NCI-H510A (cell line): ENCODE measurements at places on chromosomes 16 and 17.

GRCh38 chr17:7550344-7550743 is 1.5 kb downstream of the TNFSF12 start:
- DNase-seq, result no peak

- no peak for DNase-seq
Observed at GRCh38 chr16:5321930-5322329, 224.3 kb upstream of the EEF2KMT start.

- no peak for DNase-seq
Observed at GRCh38 chr16:86509759-86510464, 415 bp upstream of the FOXF1 start.

GRCh38 chr16:56591377-56592060 is 2.2 kb downstream of the MT3 start:
- DNase-seq, result no peak

- DNase-seq, result no peak
Observed at GRCh38 chr16:46790599-46791270, 40.2 kb downstream of the C16orf87 start.

- no peak for DNase-seq
Observed at GRCh38 chr16:80298676-80299075, 242.1 kb upstream of the DYNLRB2 start.

DNA sequence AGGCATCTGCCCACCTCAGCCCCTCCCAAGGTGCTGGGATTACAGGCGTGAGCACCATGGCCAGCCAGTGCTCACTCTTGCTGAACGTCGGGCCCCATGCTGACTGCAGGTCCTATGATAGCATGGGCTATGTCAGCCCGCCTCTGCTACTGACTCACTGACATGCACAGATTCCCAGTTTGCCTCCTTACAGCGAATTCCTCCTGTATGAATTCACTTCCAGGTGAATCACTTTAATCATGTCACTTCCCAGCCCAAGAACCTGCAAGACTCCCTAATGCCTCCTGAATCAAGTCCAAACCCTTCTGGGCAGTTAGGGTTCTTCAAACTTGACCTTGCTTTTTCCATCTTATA is 16.1 kb upstream of the UBTF start:
- no peak for DNase-seq

- no peak for DNase-seq
Observed at GRCh38 chr17:72358465-72358864, 237.6 kb downstream of the SOX9 start.

DNA sequence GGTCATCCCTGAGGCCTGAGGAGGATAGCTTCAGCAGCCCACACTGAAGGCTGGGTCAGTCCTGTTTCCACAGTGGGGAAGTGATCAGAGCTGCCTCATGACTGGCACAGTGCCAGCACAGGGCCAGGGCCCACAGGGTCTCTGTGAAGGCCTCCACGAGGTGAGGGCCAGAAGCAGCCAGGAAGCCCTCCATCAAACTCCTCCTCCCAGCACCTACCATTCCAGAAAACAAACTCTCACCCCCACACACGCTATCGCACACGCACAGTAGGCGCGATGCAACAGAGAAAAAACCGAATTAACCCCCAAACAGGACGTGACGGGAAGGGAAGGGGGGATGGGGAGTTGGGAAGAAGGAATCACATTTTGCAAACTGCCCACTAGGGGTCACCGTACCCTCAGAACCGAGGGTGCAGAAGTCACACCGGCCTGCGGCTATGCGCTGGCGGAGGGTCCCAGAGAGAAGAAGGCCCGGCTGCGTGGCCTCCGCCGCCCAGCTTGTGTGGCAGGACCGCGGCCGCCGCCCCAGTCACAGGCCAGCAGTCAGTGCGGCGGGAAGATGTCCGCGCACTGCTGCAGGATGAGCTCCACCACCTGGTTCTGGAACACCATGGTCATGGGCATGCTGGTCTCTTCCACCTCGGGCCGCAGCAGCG is 37.6 kb downstream of the ARHGAP27 start:
- DNase-seq, result peak; percentile 55

- no peak for DNase-seq
Observed at GRCh38 chr17:27535178-27535928, 79.1 kb downstream of the KSR1 start.

DNA sequence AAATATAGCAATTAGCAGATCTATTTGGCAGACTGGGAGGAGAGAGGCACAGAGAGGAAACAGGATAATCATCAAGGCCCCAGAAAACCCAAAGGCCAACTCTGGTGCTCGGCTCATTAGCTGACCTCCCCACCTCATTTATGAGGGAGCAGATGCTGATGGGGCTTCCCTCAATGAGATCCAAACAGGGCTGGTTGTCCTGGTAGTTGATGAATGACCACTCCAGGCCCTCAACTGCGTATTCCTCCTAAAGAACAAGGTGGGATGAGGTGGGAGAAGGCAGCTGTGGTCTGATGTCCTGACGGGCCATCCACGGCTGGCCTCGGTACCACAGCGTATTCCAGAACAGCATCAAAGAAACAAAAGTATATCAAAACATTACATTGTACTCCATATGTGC is 20.8 kb downstream of the ZNHIT3 start:
- DNase-seq, result no peak

- DNase-seq, result no peak
Observed at GRCh38 chr17:28950017-28950751, 1.1 kb downstream of the PHF12 start.

- no peak for DNase-seq
Observed at GRCh38 chr17:17201907-17202306, 4.2 kb downstream of the PLD6 start.

DNA sequence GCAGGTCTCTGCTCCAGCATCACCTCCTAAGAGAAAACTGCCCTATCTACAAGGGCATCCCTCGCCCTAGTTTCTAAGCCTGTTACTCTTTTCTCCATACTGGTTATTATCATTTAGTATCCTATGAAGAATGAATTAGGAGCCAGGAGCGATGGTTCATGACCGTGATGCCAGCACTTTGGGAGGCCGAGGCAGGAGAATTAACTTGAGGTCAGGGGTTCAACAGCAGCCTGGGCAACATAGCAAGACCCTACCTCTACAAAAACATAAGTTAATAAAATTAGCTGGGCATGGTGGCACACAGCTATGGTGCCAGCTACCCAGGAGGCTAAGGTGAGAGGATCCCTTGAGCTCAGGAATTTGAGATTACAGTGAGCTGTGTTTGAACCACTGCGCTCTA is 7.2 kb downstream of the EARS2 start:
- DNase-seq, result no peak

GRCh38 chr17:75194879-75195278 is 10.6 kb upstream of the NUP85 start:
- DNase-seq, result no peak

- no peak for DNase-seq
Observed at GRCh38 chr17:79979221-79979741, 56.4 kb downstream of the TBC1D16 start.

- DNase-seq, result no peak
Observed at GRCh38 chr16:67677712-67678111, 11.1 kb downstream of the C16orf86 start.

GRCh38 chr17:72346306-72346705 is 225.5 kb downstream of the SOX9 start:
- DNase-seq, result no peak

DNA sequence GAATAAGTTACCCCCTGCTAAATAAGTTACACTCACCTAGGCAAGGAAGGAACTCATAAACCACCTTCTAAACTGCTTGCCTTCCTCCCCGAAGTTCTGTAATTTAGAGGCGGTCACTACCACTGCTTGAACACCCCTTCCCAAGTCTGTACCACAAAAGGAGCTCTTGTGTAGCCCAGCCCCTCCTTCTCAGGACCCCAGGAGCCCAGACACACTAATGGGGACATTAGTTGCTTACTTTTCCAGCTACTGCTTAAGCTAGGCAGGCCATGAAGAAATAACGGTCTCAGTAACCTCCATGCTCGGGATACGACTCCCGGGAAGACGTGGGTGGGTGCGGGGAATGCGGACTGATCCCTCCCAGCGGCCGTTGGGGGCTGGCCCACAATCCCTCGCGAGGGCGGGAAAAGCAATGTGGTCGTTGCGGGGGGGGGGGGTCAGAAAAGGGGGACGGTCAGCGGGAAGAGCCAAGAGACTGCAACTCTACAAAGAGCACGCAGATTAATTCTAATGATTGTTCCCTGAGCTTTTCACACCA is at the start of gene TEX14:
TSS of gene TEX14 (minus strand) at position 345 of the 538 bp plus-strand sequence. CDS start 40,044 bp downstream, outside the sequence.
- DNase-seq, result peak; percentile 45

GRCh38 chr17:28511858-28512461 is 5.8 kb downstream of the FOXN1 start:
- DNase-seq, result no peak

DNA sequence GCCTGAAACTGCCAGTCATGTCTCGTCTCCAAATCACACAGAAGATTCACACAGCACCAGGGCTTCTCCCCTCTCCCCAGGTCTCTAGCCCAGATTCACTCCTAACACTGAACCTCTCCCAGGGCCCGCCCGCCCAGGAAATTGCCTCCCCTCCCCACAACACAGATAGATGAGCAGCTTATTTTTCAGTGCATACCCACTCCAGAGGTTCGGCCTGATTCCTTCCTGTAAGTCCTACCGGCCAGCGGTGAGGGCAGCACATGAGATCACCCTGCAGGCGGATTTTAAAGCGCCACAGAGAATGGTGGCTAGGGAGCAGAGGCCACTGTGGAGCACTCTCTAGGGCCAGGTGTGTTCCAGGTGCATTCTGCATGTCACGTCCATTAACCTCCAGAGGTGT is 301.8 kb downstream of the IRF8 start:
- no peak for DNase-seq

DNA sequence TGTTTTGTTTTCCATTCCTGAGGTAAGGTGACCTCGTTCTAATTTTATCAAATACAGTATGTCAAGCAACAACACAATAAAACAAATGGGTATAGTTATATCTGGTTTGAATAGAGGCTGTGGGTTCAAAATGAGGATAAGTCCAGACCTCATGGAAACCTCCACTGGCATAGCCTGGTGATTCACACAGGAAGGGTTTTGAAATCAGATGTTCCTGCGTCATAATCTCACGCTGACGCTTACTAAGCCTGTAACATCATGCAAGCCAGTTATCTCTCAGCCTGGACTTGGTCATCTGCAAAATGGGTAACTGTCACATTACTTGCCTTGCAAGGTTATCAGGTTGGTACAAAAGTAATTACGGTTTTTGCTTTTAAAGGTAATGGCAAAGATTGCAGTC is 1056.3 kb upstream of the EEF2KMT start:
- no peak for DNase-seq

- DNase-seq, result no peak
Observed at GRCh38 chr16:88646345-88647034, 4.4 kb downstream of the CYBA start.

DNA sequence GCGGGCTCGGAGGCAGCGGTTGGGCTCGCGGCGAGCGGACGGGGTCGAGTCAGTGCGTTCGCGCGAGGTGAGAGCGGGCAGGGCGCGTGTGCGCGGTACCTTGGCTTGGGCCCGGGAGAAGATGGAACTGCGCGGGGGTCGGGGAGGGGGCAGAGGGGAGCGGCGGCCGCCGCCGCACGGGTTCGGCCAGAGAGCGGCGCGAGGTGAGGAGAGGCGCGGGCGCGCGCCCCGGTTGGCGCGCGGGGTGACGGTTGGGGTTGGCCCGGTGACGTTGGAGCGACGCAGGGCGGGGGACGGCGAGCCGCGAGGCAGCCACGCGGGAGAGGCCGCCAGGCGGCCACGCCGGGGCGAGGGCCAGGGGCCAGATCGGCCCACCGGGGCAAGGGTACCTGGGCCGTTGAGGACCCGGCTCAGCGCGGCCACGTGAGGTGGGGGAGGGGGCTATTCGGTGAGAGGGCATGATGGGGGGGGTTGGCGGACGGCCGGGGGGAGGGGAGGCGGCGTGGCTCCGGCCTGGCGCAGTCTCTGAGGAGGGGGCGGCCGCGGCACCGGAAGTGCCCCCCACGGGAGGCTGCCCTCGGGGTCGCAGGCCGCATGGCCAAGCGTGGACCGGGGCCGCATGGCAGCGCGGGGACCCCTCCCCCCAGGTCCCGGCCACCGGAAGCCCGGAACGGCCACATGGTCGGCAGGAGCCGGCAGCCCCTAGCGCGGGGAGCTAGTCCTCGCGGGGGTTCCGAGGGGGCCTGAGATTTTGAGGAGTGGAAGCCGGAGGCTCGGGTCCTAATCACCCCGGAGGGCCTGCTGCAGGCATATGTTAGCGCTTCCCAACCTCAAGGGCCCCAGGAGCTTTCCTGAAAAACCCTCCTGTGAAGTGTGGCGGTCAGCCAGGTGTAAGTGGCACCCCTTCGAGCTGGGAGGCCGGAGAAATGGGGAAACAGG is 527 bp downstream of the EIF5A start:
- DNase-seq, result no peak

- peak; percentile 23 for DNase-seq
Observed at GRCh38 chr16:27704252-27704651, 154.3 kb downstream of the KATNIP start.

GRCh38 chr17:79045842-79046196 is 21.9 kb downstream of the C1QTNF1 start:
- peak; percentile 49 for DNase-seq

GRCh38 chr17:72735592-72735991 is 356.9 kb downstream of the SLC39A11 start:
- no peak for DNase-seq

DNA sequence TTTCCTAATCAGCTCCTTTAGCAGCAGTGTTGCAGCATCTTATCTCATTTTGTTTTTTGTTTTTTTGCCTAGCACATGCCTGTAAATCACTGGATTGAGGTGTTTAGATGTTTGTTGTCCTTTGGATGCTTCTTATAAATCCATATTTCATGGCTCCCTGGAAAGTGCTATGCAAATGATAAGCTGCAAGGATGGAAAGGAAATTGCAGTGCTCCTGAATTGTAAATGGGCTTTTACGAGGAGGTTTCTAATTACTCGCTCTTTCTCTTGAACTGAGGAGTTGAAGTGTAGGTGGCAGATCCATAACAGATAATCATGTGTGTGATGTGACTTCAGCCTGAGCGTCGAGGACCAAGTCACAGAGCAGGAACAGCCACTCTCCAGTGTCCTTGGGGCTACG is 45.0 kb downstream of the MAPT start:
- no peak for DNase-seq

- DNase-seq, result no peak
Observed at GRCh38 chr17:46140645-46141197, 52.5 kb downstream of the KANSL1 start.

- peak; percentile 8 for DNase-seq
Observed at GRCh38 chr16:71610936-71611871, 14.8 kb upstream of the MARVELD3 start.

- DNase-seq, result no peak
Observed at GRCh38 chr16:2816751-2817339, at the start of gene PRSS21. TSS of gene PRSS21 (plus strand) at chr16:2817237. CDS start at chr16:2817269, 32 bp downstream.

- DNase-seq, result no peak
Observed at GRCh38 chr16:85416228-85417109, 196.7 kb upstream of the GSE1 start.

DNA sequence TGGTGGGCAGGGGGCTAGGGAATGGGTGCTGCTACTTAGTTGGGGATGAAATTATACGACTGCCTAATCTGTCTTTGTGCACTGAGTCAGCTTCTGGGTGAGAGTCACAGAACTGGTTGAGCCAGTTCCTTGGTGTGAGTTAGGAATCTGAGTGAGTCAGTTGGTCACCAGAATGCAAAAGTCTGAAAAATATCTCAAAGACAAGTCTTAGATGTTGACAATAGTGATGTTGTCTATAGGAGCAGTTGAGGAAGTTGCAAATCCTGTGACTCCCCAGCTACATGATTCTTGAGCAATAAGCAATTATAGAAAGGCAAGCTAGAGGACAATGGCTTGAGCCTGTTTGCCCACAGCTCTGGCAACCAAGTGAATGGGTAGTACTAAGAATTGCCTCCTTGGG is 399.2 kb downstream of the CNTNAP4 start:
- no peak for DNase-seq

GRCh38 chr16:48194828-48195556 is 39.2 kb upstream of the ABCC12 start:
- DNase-seq, result peak; percentile 15
